ENCODE measurements at places on chromosomes 4 and X.

DNA sequence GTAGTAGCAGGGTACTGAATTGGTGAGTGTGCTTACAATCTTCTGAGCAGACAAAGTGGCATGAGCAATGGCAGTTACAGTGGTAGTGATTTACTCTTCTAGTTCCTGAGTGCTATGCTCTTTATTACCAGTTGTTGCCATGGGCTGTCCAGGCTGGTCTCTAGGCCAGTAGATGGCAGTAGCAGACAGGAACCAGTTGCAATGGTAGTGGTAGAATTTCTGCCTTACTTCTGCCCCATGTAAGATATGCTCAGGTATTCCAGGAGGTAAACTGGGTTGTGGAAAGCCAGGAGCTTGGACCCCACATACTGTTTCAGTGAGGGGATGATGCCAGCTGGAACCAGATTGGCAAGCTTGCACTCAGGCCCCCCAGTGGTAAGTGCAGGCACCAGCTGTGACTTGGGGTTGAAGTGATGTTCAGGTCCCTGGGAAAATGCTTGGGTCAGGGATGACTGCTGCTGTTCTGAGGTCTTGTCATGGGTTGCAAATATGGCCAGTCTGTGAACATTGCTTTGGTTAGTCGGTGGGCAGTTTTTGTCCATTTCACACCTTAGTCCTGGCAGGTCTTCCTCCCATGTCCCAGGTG lies 63.0 kb upstream of the ZXDB start:
- no peak for DNase-seq

DNA sequence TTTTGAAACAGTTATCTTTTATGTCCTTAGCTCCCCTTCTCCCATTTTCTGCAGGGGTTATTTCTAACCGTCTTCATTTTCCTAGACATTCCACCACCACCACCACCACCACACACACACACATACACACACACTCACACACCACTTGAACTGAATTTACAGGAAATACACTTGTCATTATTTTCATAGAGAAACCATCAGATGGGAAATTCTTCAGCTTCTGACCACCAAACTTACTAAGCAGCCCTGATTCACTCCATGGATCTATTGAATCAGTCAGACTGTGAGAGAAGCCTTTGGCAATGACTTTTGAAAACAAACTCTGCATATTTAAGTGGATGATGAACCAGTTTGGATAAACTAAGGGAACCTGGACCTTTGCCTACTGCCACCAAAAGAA lies 210.1 kb upstream of the NHS start:
- no peak for DNase-seq

DNA sequence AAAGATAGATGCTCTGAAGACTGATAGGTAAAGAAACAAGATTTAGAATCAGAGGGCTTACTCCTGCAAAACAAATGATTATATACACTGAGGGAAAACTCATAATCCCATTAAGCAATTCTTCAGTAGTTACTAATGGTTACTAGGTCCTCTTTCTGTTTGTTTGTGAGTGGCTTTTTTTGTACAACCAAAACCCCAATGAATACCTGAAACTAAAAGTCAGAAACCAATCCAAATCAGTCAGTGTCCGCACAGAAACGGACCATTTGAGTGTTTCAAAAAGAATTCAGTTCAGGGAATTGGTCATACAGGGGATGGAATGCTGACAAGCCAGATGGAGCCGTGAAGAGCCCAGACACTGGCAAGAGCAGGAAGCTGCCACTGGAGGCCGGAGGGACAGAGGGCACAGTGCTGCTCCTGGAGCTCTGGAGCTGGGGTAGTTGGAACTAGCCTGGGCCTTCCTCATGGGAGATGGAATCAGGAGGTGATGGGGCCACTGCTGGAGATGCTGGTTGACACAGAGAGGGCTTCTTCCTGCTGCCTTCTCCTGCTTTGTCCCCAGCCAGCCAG lies 31.9 kb downstream of the SETD7 start:
- no peak for DNase-seq

DNA sequence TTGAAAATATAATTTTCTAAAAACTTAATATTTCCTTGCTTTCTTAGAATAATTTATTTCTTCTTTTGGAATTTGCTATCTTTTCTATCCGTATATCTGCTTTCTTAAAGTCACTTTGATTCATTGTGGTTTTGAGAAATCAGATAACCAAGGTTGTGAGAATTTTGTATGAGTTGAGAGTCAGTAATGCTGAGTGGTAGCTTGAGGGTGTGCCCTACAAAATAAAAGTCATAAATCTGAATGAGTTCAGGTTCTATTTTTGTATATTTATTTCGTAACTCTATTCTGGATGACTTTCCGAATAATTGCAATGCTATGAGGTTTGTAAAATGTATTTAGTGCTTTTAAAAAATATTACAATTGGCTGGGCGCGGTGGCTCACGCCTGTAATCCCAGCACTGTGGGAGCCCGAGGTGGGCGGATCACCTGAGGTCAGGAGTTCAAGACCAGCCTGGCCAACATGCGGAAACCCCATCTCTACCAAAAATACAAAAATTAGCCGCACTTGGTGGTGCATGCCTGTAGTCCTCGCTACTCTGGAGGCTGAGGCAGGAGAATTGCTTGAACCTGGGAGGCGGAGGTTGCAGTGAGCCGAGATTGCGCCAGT lies 8.9 kb downstream of the COPS4 start:
- DNase-seq: no peak

DNA sequence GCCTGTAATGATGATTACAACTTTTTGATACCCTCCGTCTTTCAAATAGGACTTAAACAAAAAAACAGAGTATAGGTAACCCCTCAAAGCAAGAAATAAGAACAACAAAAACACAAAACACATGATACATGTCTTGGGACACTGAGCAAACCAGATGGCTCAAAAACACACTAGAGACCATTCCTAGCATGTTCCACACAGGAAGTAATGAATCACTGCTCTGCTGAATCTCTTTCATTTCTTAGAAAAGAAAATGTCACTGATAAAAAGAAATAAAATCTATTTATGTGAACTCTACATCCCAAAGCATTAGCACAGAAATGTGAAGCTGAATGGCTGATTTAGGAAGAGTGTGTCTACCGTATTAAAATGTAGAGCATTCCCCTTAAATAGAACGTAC lies 134.5 kb upstream of the IL15 start:
- no peak for DNase-seq

DNA sequence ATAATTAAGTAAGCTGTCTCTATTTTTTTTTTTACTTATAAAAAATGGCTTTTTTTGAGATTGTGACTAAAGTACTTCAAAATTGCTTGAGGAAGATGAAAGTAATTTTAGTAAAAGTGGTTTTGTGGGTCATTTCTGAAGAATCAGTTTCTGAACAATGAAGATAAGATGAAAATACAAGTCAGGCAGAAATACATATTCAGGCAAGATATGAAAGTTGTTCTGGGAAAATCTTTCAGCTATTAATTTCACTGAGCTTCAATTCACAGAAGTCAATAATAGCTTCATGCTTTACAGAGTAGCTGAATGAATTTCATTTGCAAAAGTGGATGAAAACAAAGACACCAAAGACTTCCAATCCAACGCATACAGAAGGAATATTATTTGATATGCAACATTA lies 305.2 kb upstream of the ARSJ start:
- DNase-seq: no peak

DNA sequence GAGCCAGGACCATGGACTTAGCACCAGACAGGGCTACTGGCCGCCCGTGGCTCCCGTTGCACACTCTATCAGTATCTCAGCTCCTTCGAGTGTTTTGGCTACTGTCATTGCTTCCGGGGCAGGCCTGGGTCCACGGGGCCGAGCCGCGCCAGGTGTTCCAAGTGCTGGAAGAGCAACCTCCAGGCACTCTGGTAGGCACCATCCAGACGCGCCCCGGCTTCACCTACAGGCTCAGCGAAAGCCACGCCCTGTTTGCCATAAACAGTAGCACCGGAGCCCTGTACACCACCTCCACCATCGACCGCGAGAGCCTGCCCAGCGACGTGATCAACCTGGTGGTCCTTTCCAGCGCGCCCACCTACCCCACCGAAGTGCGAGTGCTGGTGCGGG lies 1.6 kb downstream of the FAT4 start:
- DNase-seq: no peak

GRCh38 chrX:3598709-3599108 lies 114.7 kb downstream of the PRKX start:
- DNase-seq: no peak

DNA sequence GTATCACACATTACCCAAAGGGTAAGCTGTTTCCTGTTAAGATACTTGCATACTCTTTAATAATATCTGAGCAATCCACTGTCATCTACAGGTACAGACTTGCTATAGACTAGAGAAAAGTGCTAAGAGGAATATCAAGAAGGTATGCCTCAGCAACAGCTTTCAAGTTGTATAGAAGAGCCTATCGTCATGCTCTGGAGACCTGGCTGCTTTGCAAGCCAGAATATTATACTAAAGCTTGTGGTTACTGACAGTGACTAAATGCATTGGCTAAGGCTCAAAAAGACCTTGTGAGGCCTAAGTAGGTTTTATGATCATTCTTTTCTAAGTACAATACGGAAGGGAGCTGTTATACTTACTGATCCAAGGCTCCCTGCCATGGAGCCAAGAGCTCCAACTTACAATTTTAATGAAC lies 11.3 kb downstream of the LAMP2 start:
- DNase-seq: no peak

GRCh38 chrX:3678328-3678727 lies 35.1 kb downstream of the PRKX start:
- no peak for DNase-seq

DNA sequence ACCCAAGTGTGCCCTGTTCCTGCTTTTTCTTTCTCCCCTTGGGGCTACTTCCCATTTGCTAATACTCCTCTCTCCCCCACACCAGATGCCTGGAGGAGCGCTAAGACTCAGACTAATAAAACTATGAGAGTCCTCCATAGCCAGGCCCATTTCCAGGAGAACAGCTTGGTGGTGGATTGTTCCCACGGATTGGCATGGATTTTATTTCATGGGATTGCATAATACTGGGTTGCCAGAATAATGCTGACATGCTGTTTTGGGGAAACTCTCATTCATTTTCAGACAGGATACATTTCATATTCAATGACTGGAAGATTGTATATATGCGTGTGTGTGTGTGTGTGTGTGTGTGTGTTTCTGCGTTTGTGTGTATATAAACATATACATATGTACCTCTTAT lies 447.5 kb upstream of the PITX2 start:
- no peak for DNase-seq

GRCh38 chrX:124223524-124223923 lies 108.9 kb upstream of the TEX13D start:
- no peak for DNase-seq

DNA sequence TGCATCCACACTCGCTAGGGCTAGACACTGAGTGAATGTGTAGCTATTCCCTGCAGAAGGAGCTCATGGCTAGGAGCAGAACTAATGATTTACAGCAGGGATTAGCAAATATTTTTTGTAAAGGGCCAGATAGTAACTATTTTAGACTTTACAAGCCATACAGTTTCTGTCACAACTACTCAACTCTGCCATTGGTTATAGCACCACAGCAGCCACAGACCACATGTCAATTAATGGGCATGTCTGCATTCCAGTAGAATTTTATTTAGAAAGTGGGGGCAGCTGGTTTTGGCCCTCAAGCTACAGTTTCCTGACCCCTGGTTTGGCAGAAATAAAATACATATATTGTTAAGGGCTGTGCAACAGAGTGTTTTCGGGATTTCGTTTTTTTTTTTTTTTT lies 192.6 kb downstream of the FRMPD4 start:
- DNase-seq: no peak

DNA sequence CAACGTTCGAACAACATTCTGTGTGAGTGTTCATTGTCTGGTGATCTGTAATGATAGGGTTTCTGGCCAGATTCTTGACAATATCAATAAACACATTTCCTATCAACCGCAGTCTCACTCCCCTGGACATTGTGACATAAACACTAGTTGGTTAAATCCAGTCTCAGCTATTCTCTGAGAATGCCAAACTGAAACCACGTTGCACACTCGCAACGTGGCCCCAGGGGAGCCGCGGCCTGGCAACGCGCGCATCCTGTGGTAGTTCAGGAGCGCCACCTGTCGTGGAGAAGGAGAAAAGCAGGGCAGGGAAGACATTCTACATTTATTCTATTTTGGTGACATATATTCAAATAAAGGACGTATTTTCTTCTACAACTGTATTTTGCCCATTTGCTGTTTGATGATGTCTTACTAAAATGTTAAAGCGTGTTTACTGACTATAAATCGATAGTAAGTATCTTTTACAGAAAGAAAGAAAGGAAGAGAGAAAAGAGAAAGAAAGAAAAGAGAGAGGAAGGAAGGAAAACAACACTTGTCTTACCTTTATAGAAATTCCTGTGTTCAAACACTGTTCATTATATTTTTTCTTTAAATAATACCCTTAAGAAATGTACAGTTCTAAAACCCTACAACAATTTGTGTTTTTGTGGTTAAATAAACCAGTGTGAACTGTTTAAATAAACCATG lies 738.3 kb upstream of the FRG1 start:
- DNase-seq: peak; percentile 0

DNA sequence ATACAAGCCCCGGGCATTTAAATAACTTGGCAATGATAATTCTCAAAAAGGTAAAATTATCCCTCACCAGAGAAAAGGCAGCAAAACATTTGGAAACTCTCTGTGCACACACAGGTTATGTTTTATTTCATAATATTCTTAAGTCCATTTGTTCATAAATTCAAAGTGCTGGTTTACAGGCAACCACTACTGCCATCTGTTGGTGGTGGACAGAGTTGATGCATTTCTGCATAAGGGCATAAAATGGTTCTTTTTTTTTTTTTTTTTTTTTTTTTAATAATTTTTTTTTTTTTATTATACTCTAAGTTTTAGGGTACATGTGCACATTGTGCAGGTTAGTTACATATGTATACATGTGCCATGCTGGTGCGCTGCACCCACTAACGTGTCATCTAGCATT lies 31.5 kb upstream of the IL21 start:
- DNase-seq: no peak

DNA sequence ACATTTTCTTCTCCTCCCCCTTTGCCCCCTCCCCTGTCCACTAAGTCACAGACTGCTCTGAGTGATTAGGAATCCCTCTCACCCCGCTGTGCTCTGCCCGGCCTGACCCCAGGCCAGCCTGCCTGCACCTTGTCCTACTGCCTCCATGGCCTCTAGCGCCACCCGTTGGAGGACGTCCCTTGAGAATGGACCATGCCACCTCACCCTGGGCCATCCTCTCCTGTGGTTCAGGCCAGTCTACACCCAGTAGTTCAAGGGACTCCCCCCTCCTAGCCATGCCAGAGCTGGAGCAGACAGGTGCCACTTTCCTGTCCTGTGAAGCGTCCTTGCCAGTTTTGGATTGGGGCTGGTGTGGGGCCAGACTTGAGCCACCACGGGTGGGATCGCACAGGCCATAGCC lies 9.7 kb upstream of the IRAK1 start:
- no peak for DNase-seq
